WERI-Rb-1 (cell line): ENCODE measurements at places on chromosomes 4 and X.

- no peak for DNase-seq
These were observed 302.4 kb upstream of the PRPS2 start for GRCh38 chrX:12488771-12489170.

- no peak for DNase-seq
These were observed 9.6 kb upstream of the PRDM8 start for GRCh38 chr4:80187677-80188076.

- DNase-seq, result no peak
These were observed 80.0 kb downstream of the JAKMIP1 start for GRCh38 chr4:6120361-6120760.

DNA sequence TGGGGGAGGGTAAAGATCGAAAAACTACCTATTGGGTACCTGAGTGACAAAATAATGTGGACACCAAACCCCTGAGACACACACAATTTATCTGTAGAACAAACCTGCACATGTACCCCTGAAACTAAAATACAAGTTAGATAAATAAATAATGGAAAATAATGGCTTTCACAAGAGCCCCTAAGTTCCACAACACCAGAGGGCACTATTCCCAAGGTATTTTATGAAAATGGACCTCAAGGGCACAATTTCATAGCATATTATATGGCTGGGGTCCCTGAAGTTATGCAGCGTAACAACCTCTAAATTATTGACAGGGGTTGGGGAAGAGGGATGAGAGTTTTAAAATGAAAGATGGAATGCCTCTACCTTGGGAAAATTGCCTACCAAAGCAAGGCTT lies 81.3 kb upstream of the TMEM33 start:
- DNase-seq, result no peak

DNA sequence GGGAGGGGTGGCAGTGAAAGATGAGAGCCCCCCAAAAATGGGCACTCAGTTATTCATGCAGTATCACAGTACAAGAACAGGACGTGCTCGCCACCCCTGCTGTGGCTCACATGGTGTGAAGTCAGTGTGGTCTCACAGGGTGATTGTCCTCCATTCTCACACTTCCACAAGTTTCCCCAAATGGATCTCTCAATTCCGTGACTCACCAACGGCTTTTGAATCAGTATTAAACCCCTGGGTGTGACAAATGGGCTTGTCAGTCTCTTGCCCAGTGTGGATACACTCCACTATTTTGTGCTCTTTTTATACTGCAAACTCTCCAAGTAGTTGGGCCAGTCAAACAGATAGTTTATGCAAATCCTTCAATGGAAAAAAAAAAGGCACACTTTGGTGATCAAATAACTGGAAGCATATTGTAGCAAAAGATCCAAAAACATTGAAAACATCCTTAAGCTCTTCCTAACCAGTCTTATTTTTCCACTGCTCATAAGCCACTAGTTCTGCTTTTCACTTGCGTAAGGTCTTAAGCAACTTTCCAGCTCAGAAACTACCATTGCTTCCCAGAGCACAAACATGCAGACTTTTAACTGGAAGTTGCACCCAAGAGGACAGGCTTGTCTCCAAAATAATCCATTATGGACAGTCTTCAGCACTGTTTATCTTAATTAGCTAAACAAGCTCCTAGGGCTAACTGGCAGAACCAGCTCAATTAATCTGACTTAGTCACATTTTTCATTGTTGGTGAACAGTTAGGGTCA lies 365.7 kb downstream of the PPP3CA start:
- no peak for DNase-seq

- no peak for DNase-seq
These were observed 12.4 kb downstream of the PLP1 start for GRCh38 chrX:103789004-103789403.

- DNase-seq, result peak; percentile 77
These were observed 94.3 kb downstream of the DDIT4L start for GRCh38 chr4:100095729-100096595.

- DNase-seq, result no peak
These were observed 68.3 kb downstream of the EVC2 start for GRCh38 chr4:5640096-5640495.

- DNase-seq, result peak; percentile 62
These were observed 6.5 kb downstream of the DMD start for GRCh38 chrX:33204889-33205288.

DNA sequence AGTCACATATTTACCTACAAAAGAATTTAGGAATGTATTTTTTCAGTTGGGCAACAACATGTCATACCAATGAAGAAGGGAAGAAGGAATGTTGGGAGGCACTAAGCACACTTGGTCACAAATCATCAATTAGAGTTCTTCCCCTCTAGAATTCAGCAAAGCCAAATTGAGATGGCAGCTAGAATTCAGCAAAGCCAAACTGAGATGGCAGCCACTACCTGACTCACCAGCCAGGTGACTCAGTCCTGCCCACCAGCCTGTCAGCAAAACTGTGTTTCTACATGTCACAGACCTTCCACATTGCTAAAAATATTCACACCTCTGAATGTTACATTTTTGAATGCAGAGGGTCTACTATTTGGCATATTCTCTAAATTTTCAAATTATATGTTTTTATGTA lies 63.2 kb upstream of the NOCT start:
- DNase-seq, result no peak

DNA sequence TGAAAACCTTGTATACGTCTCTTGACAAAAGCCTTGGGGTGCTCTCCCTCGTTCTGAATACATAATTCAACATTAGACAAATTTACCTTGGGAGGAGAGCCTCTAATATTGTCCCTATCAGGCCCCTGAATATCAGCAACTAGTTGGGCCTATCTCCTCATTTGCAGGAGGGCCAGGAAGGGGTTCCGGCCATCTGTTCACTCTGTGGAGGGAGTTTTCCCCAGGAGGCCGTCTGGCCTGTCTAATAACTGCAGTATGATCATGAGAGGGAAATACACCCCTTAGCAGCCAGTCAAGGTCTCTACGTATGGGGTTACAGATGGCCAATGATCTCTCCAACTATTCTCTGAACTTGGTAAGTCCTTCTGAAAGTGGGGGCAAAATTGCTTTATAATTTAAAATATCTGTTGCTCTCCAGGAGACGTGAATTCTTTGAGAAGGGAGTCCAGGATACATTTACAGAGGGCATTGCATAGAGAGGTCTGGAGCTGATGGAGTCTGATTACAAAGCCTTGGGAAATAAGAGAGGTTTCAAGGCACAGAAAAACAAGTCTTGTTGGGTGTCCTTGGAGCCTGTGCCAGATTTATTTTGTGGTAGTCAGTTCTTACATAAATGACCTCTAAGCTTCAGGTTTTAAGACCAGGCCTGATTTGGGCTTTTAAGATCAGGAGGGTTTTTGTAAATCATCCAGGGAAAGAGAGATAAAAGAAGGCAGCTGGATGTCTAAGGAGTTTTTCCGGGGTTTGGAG lies 48.2 kb upstream of the UXT start:
- DNase-seq, result peak; percentile 57

DNA sequence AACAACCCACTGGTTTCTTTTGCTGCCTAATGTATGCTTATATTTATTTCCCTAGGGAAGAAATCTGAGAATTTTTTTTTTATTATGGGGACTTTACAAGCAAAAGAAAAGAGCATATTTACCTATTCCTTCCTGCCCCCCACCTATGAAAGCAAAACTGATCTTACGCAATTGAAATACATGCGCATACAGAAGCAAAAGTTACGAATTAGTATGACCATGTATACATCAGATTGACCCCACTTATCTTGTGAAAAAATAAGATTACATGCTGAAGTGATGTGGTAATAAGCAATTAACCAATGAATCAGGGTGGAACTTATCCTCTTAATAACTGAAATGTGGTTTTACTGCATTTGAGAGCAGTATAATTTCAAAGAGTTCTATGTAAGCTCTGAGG lies 151.0 kb downstream of the TENM3 start:
- DNase-seq, result no peak

GRCh38 chr4:117700111-117700892 lies 334.0 kb upstream of the NDST3 start:
- no peak for DNase-seq

GRCh38 chrX:9899640-9900111 lies 67.5 kb upstream of the CLDN34 start:
- peak; percentile 32 for DNase-seq

DNA sequence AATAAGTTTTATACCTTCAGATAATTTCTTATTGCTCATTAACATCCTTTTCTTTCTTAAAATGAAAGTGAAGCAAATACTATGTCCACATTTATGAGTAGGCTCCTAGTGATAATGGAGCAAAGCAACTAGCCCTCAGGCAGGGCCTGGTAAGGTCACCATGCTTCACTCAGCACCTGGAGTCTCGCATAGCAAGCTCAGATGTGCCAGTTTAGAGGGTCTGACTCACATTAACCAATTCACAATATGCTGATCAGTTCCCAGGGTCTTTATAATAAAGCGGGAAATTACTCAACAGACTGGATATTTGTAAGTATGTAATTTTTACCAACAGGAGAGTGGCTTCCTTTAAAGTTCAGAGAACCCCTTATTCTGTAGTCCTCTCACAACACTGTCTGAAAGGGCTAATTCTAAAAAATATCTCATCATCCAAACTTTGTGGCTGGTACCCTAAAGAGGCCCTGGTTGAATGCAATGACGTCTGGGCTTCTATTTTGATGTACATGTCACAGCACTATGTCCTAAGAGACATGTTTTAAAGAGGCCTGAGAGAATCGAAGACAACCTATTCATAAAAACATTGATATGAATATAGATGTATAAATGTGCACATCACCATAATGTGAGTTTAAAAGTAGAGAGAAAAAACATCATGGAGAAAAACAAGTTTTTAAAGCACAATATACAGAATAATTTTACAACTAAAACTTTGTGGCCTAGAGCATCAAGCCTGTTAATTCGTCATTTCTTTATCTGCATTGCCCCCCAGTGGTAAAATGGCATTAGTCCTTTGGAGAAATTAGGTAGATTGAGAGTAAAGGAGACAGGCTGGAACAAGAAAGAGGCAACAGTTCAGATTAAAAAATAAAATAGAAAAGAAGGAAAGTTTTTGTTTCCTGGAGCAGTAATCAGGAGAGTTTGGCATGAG lies 44.3 kb downstream of the IL21 start:
- no peak for DNase-seq

DNA sequence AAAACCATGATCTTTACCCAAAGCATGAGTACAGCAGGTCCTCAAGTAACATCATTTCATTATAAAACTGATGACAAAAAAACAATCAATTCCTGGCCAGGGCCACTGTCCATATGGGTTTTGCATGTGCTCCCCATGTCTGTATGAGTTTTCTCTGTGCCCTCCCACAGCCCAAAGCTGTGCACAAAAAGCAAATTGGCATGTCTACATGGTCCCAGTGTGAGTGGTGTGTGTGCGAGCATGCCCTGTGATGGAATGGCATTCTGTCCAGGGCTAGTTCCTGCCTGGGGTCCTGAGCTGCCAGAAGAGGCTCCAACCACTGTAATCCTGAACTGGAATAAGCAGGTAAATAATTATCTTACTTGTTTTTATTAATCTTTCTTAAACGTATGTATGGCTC lies 28.4 kb downstream of the SMARCA1 start:
- no peak for DNase-seq

DNA sequence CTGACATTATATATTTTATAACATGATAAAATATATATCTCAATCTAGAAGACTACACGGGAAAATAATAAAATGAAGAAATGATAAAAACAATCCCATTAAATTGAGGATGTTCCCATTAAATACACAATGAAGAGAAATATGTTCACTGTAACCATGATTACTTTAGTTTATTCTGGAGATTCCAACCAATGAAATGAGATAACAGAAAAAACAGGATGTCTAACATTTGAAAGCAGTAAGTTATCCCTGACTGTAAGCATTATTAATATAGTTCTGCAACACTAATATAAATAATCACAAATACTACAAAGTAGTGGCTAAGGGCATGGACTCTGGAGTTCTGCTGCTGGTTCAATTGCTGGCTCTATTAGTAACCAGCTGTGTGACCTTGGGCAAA lies 169.4 kb downstream of the RNF150 start:
- DNase-seq, result no peak

- peak; percentile 41 for DNase-seq
These were observed 44.1 kb upstream of the SGMS2 start for GRCh38 chr4:107780665-107781064.

GRCh38 chr4:101693842-101694398 lies 96.6 kb upstream of the BANK1 start:
- DNase-seq, result peak; percentile 29

DNA sequence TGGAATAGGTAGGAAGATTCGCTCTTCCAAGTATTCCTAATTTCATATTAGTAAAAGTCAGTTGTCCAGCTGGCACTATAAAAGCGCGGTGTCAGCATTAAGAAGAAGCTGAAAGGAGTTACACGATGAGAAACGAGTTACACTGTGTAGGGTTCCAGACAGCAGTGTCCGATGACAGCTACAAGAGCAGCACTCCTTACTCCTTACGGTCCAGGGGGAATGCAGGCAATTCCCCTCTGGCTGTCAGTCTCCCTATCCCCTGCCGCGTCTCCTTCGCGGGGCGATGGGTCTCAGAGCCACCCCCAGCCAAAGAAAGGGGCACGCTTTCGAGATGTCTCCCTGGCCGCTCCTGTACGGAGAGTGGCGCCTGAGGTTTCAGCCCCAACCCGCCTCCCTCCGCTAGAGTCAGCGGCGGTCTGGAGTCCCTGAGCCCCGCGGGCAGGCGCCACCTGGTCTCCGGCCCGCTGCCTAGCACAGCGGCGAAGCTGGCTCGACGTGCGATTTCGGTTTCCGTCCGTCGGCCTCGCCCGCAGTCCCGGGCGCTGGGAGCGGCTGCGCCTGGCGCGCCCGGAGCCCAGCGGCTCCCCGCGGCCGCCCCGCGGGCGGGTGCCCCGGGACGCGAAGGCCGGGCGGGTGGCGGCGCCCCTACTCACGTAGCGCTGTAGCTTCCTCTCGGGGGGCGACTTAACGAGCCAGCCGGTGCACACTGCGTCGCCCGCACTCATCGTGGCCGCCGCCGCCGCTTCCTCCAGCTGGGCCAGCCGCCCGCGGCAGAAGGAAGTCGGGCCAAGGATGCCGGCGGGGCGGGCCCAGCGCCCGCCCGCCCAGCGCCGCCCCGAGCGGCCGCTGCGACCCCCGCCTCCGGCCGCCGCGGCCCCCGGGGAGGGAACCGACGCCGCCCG lies at the start of gene GAB3:
GAB3 (minus strand) TSS at position 777 of the 902 bp plus-strand sequence; CDS start at position 725, 52 bp downstream.
- peak; percentile 51 for DNase-seq

GRCh38 chrX:43615660-43616059 lies 40.4 kb upstream of the MAOA start:
- DNase-seq, result no peak

GRCh38 chrX:86171366-86171765 lies 23.1 kb downstream of the DACH2 start:
- peak; percentile 33 for DNase-seq
